Stimulated activated CD8-positive, alpha-beta memory T cell treated with anti-CD3 and anti-CD28 coated beads, Interleukin-7, amount 100 ng/mL, for 24 hours (primary cell): ENCODE measurements at places on chromosomes 11 and 22.

DNA sequence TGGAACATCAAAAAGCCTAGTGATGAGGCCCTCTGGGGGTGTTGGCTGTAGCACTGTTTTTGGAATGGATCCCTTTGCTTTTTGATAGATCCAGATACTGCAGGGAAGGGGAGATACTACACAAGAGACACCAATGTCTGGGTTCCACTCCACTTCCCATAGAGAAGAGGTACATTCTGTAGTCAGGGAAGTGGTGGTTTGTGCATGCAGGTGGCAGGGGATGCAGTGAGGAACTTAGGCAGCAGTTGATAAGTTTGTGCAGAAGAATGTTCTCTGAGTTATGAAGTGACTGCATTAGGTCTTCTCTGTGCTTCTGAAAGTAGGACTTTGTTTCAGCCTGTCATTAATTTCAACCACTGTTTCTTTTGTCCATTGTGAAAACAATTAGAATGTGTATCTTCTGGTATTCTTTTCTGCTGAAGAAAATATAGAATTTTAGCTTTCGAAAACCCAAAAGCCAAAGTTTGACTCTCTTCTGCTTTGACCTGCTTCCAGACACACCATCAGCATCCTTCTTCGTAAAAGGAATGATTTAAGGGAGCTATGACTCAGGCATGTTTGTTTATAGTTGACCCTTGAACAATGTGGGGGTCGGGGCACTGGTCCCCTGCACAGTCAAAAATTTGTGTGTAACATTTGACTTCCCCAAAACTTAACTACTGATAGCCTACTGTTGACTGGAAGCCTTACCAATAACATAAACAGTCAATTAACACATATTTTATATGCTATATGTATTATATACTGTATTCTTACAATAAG, 25.6 kb downstream of the PANX1 start:
- no peak for DNase-seq

DNA sequence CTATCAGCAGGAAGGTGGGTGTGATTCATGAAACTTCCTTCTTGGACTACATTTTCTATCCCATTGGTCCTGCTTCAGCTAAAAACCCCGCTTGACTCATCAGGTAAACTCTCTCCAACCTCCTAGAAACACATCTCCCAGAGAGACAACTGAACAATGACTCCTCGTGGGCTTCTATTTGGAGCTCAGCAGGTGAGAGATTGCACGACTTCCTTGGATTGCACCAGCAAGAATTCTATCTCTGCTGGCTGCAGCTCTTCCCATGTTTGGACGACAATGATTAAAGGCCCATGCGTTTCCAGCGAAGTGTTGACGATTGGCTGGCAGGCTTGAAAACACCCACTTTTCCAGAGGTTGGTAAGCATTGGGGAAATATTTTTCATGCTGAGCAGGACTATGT, 216.1 kb upstream of the NTM start:
- DNase-seq, result no peak

DNA sequence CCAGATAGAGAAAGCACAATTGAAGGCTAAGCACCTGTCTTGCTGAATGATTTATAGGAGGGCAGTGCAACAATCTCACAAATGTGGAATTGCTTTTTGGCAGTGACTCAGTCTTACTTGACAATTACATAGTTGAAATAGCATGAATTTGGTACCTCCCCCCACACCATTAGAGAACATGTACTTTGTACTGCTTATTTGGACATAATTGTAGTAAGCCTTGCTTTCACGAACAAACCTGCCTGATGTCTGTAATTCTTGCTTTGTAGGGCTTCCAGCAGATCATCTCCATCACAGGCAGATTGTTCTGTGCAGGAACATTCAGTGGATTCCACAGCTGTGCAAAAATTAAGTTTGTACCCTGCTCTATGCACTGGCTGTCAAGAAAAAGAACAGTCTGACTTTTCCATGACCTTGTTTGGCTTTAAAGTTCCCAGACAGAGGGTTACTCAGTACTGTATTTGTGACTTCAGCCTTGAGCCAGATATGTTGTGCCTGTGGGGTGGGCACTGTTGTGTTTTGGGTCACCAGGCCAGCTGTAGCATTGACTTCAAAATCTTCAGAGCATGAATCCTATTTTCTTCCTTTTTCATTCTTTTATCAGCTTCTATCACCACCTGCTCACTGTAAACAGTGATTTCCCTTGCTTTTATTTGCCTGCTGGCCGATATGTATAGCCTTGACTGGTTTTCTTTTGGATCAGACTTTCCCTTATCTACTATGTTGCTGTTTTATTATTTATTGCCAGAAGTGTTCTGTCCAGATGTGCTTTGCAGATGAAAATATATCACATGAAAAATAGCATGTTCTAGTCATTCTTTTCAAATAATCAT, 941.0 kb upstream of the CHORDC1 start:
- DNase-seq, result no peak

DNA sequence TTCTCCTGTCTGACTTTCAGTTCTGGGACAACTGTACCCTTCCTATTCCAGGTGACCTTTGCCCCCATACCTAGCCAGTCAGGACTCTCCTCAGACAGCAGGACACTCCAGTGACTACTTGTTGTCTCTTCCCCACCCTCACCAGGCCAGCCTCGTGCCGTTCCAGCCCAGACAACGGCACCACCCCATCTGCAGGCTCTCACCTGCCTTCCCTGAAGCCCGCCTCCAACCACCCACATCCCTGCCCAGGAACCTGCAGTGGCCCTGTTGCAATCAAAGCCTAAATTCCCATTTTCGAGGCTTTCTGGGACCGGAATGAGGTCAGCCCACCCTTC, 3.7 kb downstream of the IL2RB start:
- no peak for DNase-seq

DNA sequence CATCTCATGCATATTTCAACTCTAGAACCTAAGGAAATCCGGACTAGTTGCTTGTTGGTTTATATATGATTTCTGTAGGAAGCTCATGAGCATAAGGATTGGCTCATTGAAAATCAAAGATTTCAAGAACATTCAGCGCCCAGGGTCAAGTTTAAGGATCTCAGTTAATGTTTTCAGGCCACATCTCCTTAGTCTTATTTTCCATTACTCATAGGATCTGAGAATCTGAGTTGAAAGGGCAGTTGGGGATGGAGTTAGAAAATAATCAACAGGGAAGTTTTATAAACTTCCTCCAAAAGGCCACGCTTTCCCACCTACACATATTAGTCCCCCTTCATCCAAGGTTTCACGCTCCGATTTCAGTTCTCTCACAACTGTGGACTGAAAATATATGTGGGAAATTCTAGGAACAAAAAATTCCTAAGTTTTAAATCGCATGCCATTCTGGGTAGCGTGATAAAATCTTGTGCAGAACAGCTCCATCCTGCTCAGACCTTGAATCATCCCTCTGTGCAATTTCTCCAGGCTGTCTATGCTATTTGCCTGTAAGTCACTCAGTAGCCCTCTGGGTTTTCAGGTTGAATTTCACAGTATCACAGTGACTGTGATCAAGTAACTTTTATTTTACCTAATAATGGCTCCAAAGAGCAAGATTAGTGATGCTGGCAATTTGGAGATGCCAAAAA, 160.2 kb downstream of the KIRREL3 start:
- no peak for DNase-seq

DNA sequence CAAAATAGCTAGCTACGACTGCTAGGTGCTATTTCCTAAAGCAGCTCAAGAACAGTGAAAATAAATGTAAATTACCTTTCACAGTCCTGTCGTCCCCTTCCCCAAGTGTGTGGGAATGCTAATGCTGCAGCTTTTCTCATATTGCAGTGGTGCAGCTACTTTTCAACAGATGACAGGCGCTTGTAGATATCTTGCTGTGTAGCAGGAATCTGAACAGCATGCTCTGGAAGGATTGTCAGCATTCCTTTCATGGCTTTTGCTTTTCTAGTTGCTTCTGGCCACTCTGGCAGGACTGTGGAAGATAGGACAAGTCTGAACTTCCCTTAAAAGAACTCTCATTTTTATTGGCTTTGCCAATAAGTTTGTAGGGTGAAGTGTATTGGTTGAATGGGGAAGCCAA, 18.8 kb downstream of the FAR1 start:
- no peak for DNase-seq

DNA sequence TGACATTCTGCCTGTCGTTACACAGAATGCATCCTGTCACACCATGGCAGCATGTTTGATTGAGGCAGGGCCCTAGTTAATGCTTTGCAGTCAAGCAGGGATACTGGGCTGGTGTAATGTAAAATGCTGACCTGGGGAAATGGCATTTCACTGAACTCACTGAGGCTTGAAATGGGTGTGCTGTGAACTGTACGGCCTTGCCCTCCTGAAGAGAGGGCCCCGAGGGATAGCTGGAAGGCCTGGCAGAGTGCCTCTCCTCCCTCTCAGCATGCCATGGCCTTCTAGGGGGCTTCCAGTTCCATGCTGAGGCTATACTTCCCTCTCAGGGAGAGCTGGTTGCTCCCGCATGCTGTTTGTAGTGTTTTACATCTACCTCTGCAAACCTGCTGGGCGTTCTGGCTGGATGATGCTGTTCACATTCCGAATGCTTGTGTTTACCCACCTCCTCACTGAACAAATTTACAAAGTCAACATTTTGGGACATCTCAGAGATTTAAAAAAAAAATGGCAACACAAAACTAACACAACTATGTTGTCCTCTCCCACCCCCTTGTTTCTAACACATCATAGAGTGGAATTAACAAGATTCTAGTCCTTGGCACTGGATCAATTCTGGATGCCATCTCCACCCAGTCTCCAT, 416.7 kb upstream of the CADM1 start:
- DNase-seq, result no peak

DNA sequence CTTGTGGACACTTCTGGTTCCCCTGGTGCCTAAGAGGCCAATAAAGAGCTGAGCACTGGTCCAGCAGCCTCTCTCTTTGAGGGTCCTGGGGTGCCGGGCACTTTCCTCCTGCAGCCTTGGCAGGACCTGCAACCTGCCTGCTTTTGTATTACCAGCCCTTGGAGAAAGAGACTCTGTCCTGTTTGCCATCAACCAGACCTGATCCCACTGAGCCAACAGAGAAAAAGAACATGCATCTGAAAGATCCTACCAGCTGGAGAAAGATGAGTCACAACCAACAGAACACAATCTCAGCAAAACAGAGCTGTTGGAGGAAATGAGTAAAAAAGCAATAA, 321.0 kb downstream of the DDX10 start:
- no peak for DNase-seq

- no peak for DNase-seq
These were observed 128.2 kb downstream of the SGSM3 start for GRCh38 chr22:40498420-40499208.

DNA sequence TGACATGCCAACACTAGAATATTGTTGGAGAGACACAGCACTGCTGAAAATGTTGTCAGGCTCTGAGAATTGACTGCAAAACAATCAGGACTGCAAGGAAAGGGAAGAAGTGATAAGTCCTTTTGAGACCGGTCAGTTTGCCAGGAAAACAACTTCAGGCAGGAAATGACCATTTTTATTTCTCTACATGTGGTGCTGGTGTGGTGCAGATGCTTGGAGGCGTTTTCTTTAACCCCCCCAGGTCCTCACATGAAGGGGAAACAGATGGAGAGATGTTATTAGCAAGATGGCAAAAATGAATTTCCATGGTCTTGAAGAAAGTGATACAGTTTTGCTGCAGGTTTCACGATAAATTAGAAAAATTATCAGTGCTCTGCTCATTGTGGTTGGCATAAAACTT, 5.7 kb downstream of the AP2A2 start:
- DNase-seq, result no peak

- DNase-seq, result no peak
These were observed 24.9 kb upstream of the SEPTIN5 start for GRCh38 chr22:19689408-19689807.

GRCh38 chr11:9169595-9170295, 78.3 kb upstream of the SCUBE2 start:
- no peak for DNase-seq

GRCh38 chr11:2940921-2941821, 12.0 kb upstream of the PHLDA2 start:
- DNase-seq, result no peak

DNA sequence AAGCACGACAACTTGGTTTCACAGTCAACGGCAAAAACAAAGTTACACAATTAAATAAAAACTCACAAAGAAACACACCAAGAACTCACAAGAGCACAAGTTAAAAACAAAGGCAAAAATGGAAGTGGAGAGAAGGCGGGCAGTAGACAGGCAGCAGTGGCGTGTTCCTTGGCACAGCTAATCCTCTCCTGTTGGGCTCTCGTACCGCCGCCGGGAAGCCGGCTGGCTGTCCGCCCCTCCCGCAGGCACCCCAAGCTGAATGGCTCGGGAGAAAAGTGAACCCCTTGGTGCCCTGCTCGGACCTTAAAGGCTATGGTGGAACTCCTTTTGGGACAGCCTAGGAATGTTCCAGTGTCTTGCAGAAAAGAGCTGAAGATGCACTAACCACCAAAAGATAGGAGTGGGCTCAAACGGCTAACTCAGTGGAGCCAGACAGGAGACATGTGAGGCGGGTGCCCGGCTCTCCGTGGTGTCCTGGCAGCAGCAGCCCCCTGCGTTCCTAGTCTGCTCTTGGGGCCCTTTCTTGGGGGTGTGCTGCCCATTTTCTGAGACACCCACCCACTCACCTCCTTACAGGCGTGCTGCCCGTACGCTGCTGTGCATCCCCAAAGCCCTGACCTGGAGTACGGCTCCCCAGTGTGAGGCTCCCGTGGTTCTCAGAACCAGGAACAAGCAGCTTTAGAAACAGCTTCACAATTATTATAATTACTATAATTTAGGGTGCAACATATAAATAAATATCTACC, 86.1 kb upstream of the BID start:
- no peak for DNase-seq

- DNase-seq, result no peak
These were observed at the start of gene MOB2 for GRCh38 chr11:1486054-1486825. Gene MOB2, minus strand, starts transcription at chr11:1486779. Its CDS starts 223 bp downstream, at chr11:1486556.

- DNase-seq, result no peak
These were observed 19.9 kb downstream of the UNC93B1 start for GRCh38 chr11:67983951-67984350.

GRCh38 chr11:121958323-121958970, 157.6 kb downstream of the BLID start:
- DNase-seq, result no peak

DNA sequence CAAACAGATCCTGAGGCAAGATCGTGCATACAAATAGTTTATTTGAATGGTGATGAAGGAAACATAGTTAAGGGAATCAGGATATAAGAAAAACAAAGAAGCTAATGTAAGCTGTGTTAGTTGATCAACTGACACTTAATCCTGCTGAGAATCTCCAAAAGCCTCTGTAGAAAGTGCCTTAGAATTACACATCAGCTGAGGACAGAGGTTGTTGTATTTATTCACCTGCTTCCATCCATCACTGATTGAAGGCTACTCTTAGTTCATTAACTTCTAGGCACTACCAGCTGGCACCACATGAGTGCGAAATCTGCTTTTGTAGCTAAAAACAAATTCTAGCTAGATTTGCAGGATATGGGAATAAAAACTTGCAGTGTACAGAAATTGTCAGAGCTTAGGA, 1082.0 kb upstream of the CNTN5 start:
- DNase-seq, result no peak

- DNase-seq, result no peak
These were observed 7.2 kb downstream of the PHOX2A start for GRCh38 chr11:72236774-72237111.

GRCh38 chr22:40452730-40453487, 82.5 kb downstream of the SGSM3 start:
- no peak for DNase-seq

GRCh38 chr11:70220920-70221319, 17.8 kb downstream of the FADD start:
- no peak for DNase-seq

- no peak for DNase-seq
These were observed 316.8 kb upstream of the MPPED2 start for GRCh38 chr11:30902929-30903328.
